ENCODE measurements at places on chromosomes 2 and 18.

- no peak for DNase-seq
Observed at GRCh38 chr2:95314598-95314963, 17.4 kb downstream of the KCNIP3 start.

GRCh38 chr2:183079139-183079775 lies 710 bp downstream of the DUSP19 start:
- no peak for DNase-seq

GRCh38 chr2:20180676-20181648 lies 44.0 kb downstream of the SDC1 start:
- DNase-seq, result no peak

GRCh38 chr18:52236131-52236530 lies 103.9 kb upstream of the DCC start:
- no peak for DNase-seq

GRCh38 chr2:168814939-168815907 lies 12.8 kb downstream of the NOSTRIN start:
- DNase-seq, result no peak

- no peak for DNase-seq
Observed at GRCh38 chr2:235591231-235591730, 97.4 kb downstream of the AGAP1 start.

DNA sequence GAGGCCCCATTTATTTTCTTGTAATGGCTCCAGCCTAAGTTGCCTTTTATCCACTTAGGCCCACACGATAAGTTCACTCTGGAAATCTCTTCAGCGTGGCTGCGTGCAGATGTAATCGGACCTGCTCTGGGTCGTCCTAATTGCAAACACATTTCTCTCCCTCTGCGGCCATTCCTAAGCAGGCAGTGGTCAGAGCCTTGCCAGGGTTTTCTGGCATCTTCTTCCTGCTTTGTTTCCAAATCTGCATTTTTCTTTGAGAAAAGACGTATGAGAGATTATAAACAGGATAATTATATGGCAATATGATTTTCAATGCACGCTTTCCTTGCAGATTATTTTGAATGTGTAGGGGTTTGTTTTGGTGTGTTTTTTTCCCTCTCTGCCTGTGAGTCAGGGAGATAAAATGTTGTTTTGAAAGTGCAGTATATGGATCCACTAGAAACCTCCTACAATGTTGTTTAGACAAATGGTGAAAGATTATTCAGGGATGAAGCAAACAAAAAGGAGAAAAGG lies 239.4 kb upstream of the TANK start:
- DNase-seq, result no peak

GRCh38 chr2:108404784-108405397 lies 27.1 kb downstream of the SULT1C4 start:
- DNase-seq, result no peak

DNA sequence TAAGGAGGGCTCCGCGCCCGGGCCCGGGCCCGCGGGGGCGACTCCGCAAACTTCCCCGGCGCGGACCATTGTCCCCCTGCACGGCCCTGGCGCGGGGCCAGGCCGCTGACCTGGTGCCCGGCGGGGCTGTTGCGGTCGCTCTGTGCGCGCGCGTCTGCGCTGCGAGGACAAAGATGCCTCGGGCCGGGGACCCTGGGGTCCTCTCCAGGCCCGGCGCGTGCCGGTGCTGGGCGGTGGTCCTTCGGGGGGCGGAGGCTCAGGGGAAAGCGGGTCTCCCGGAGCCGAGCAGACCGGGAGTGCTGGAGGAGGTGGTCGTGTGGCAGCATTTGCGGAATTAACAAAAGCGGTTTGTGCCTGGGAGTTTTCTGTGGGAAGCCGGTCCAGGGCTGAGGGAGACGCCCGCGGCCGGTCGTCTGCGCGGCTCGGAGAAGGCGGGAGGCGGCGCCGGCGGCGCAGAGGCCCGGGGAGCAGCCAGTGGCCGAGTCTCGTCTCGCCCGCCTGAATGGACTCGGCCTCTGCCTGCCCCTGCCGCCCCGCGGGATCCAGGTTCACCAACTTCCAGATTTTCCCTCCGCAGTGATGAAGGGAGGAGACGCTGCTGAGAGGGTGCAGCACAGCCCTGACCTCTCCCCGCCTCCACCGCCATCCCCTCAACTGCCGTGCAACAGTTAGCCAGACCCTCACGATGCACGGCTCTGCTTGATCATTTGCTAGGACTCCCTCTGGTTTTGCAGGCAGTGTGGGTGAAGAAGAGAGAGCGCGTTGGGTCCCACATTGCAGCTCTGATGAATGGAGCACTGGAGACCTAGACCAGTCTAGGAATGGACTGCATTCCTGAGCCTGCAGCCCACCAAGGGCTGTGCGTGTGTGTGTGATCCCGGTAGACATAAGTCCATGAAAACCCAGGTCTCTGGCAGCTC lies 705 bp downstream of the EFR3B start:
- DNase-seq, result peak; percentile 50

GRCh38 chr2:31925517-31925916 lies 85.3 kb downstream of the MEMO1 start:
- DNase-seq, result no peak

DNA sequence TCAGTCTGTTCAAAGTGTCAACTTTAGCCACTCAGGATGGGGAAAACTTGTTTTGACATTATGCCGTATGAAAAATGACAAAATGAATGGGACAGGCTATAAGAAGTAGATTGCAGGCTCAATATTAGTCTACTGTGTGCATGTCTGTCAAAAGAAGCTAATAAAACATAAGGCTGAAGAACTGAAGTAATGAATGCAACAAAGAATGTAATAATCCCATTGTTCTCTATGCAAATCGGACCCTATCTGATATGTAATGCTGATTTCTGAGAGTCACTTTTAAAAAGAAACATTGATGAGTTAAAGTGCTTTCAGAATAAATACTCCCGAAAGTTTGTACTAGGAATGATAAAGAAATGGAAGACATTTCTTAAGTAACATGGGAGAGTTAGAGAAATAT lies 172.2 kb downstream of the DLGAP1 start:
- DNase-seq, result no peak

- peak; percentile 44 for DNase-seq
Observed at GRCh38 chr2:168348076-168348475, 100.7 kb upstream of the STK39 start.

DNA sequence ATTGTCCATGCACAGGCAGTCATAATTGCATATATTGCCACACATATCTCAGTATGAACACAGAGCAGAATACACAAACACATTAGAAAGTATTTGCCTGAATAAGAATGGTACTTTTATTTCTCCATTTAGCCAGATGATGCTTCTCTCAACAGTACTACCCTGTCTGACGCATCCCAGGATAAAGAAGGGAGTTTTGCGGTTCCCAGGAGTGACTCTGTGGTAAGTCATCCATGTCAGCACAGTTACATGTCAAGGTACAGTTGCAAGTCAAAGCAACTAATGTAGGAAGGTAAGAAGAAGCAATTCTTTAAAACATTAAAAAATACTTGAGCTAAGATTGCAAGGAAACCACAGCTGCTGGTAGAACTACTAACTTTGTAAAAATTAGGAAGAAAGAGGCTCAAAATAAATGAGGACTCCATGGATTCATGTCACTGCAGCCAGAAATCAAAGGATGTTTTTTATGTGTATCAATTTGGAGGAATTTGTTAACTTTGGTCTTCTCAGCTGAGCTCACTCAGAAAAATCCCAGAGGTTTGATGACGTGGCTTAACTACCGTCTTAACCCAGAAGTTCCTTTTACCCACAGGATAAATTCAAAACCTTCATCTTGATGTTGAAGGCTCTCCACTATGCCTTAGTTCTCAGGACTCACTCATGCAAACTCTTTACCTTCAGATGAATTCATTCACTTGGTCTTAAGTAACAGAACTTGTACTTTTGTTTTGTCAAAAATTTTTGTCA lies 130.3 kb downstream of the ARHGAP28 start:
- no peak for DNase-seq

- DNase-seq, result no peak
Observed at GRCh38 chr2:167942366-167943081, 304.9 kb downstream of the STK39 start.

DNA sequence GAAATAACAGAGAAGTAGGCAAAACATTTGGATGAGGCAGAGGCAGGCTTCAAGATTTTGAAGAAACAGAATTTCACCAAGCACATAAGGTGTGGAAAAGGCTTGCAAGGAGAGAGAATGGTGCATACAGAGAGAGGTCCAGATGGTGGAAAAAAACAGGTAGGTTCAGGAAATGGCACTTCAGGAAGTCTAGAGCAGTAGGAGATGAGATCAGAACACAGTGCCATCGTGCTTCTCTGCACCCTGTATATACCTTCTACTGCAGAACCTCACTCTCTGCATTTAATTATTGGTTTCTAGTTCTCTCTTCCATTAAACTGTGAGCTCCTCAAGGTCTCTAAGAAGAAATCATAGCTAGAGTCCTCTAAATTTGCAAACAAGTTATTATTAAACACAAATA lies 2.4 kb downstream of the PAIP2B start:
- DNase-seq, result no peak

GRCh38 chr2:234917211-234917975 lies 34.4 kb upstream of the SH3BP4 start:
- DNase-seq, result no peak

GRCh38 chr2:71619230-71619741 lies 165.9 kb downstream of the DYSF start:
- DNase-seq, result no peak

- DNase-seq, result no peak
Observed at GRCh38 chr2:69939722-69940121, 21.7 kb downstream of the ASPRV1 start.

DNA sequence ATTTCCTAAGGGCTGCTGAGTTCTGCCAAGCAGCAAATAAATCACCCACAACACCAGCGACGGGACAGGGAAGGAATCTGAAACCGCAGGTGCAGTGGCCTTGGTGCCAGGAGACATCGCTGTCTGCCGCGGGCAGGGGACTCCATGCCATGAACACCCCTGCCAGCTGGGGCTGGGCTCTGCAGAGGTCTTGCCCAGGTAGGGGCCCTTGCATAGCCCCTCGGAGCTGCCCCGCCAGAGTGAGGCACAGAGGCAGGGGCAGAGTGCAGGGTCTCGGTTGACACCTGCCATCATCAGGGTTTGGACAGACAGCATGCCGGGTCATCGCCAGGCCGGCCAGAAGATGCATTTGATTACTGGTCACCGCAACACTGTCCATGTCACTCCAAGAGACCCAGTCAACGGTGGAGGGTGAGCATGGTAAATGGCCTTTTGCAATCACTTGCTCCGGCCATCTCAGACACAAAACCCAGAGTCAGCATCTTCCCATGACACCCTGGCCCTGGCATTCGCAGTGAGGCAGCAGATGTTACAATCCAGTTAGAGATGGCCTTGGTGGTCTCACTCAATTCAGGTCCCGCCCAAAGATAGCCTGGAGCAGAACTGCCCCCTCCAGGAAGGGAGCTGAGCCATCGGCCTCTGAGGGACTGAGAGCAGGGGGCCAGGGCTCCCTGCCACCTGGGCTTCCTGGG lies 255.4 kb downstream of the NDUFA10 start:
- DNase-seq, result no peak

GRCh38 chr18:39624961-39625360 lies 2059.4 kb upstream of the CELF4 start:
- DNase-seq, result no peak

GRCh38 chr2:71618327-71619113 lies 165.2 kb downstream of the DYSF start:
- peak; percentile 5 for DNase-seq
